Airway epithelial cell (primary cell): ENCODE measurements at places on chromosomes 12 and 14. TPM values are rescaled to one million over a fixed set of nuclear protein-coding genes. Genes with fewer than 3 reads are reported as not detected.

Gene AKAP3
- 0.07 TPM in 1 of 2 replicates, not detected in the other for total RNA-seq

Gene GPRC5A
- 22.8 and 31.9 TPM in 2 replicates for total RNA-seq

Gene RILPL2
- 2.7 and 3.4 TPM in 2 replicates for total RNA-seq

Gene BCL2L14
- not detected in 2 replicates for total RNA-seq

Gene IFNG-AS1
- not detected in 2 replicates for total RNA-seq

Gene M6PR
- 84.1 and 87.9 TPM in 2 replicates for total RNA-seq

Gene MMP14
- total RNA-seq: 187 and 214 TPM in 2 replicates

Gene EIF2B1
- total RNA-seq: 109 and 211 TPM in 2 replicates

Gene SERPINA10
- not detected in 2 replicates for total RNA-seq

Gene PSMD9
- total RNA-seq: 81.9 and 95.9 TPM in 2 replicates

Gene GLI1
- 0.05 and 0.21 TPM in 2 replicates for total RNA-seq

Gene GNG2
- total RNA-seq: 0.37 and 1.2 TPM in 2 replicates

Gene ZC2HC1C
- 0.56 and 4.4 TPM in 2 replicates for total RNA-seq

Gene TAPBPL
- 2.5 and 3.0 TPM in 2 replicates for total RNA-seq

Gene HPD
- total RNA-seq: not detected in 2 replicates

Gene WNT1
- total RNA-seq: not detected in 2 replicates

Gene KCNC2
- not detected in 2 replicates for total RNA-seq

Gene CLEC14A
- 0.05 TPM in 1 of 2 replicates, not detected in the other for total RNA-seq

Gene AVPR1A
- total RNA-seq: not detected in 2 replicates

Gene PLCZ1
- total RNA-seq: not detected in 2 replicates

Gene SCNN1A
- 88.7 and 91.7 TPM in 2 replicates for total RNA-seq

Gene RBP5
- total RNA-seq: not detected in 2 replicates

Gene CCDC175
- total RNA-seq: not detected in 2 replicates

Gene PTGER2
- 0.78 and 1.2 TPM in 2 replicates for total RNA-seq

Gene ART4
- total RNA-seq: not detected in 2 replicates

Gene RAD9B
- total RNA-seq: 0.49 TPM in 1 of 2 replicates, not detected in the other

Gene TUNAR
- total RNA-seq: not detected in 2 replicates

Gene LALBA
- total RNA-seq: not detected in 2 replicates

Gene PUS7L
- total RNA-seq: 7.6 and 12.0 TPM in 2 replicates

Gene RNU6-8
- total RNA-seq: not detected in 2 replicates

Gene ANKRD33
- total RNA-seq: not detected in 2 replicates

Gene LRTM2
- total RNA-seq: not detected in 2 replicates

Gene PLBD1
- total RNA-seq: 0.84 and 2.2 TPM in 2 replicates

Gene FBXW8
- 10.0 and 11.1 TPM in 2 replicates for total RNA-seq

Gene PCED1B
- total RNA-seq: 1.5 and 5.9 TPM in 2 replicates

Gene CBLN3
- total RNA-seq: 0.56 and 1.1 TPM in 2 replicates

Gene HOXC6
- total RNA-seq: not detected in 2 replicates

Gene KRT82
- total RNA-seq: not detected in 2 replicates

Gene CDKN1B
- 17.1 and 18.1 TPM in 2 replicates for total RNA-seq

Gene SMCO2
- total RNA-seq: 0.56 TPM in 1 of 2 replicates, not detected in the other

Gene KERA
- not detected in 2 replicates for total RNA-seq

Gene DIO2
- total RNA-seq: under 0.01 TPM in 1 of 2 replicates, not detected in the other

Gene KCNH3
- 0.07 TPM in 1 of 2 replicates, not detected in the other for total RNA-seq

Gene CLEC4D
- total RNA-seq: not detected in 2 replicates

Gene NTS
- total RNA-seq: not detected in 2 replicates

Gene VWF
- 0.33 and 0.56 TPM in 2 replicates for total RNA-seq

Gene KRT83
- not detected in 2 replicates for total RNA-seq

Gene INHBE
- 0.21 TPM in 1 of 2 replicates, not detected in the other for total RNA-seq

Gene PRH2
- total RNA-seq: not detected in 2 replicates

Gene GLT1D1
- not detected in 2 replicates for total RNA-seq

Gene TMEM132C
- not detected in 2 replicates for total RNA-seq

Gene HCAR2
- 3.9 and 5.1 TPM in 2 replicates for total RNA-seq
